ENCODE measurements at places on chromosomes 11 and 22.

DNA sequence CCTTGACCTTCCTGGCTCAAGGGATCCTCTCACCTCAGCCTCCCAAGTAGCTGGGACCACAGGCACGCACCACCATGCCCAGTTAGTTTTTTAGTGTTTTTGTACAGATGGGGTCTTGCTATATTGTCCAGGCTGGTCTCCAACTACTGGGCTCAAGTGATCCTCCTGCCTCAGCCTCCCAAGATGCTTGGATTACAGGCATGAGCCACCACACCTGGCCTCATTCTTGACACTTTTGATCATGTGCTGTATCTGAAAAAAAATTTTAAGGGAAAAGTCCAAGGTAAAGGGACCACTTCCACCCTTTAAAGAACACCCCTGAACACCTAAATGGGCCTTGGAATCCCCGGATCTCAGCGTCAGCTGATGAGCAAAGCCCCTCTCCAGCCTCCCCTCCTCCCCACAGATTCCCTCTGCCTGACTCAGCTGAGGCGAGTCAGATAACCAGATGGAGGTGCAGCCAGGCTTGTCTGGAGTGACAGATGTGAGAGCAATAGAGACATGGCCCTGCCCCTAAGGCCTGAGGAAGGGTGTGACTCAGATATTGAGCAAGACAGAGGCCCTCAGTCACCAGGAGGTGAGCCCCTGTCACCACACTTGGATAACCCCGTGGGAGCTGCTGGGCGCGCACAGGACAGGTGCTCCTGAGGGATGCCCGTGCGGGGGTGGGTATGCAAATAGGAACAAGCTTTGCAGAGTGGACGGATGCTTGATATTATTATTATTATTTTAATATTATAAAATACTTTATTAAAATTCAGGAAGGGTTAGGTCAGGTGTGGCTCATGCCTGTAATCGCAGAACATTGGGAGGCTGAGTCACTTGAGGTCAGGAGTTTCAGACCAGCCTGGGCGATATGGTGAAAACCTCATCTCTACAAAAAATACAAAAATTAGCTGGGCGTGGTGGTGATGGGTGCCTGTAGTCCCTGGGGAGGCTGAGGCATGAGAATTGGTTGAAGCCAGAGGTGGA lies 5.0 kb upstream of the CCDC88B start:
- peak; percentile 95 for DNase-seq

- DNase-seq: no peak
Measured at GRCh38 chr22:30354644-30355043, 2.0 kb downstream of the SF3A1 start.

GRCh38 chr11:73752216-73752867 lies 8.5 kb downstream of the RAB6A start:
- DNase-seq: no peak

GRCh38 chr22:49018601-49019000 lies 809.1 kb downstream of the BRD1 start:
- DNase-seq: no peak

DNA sequence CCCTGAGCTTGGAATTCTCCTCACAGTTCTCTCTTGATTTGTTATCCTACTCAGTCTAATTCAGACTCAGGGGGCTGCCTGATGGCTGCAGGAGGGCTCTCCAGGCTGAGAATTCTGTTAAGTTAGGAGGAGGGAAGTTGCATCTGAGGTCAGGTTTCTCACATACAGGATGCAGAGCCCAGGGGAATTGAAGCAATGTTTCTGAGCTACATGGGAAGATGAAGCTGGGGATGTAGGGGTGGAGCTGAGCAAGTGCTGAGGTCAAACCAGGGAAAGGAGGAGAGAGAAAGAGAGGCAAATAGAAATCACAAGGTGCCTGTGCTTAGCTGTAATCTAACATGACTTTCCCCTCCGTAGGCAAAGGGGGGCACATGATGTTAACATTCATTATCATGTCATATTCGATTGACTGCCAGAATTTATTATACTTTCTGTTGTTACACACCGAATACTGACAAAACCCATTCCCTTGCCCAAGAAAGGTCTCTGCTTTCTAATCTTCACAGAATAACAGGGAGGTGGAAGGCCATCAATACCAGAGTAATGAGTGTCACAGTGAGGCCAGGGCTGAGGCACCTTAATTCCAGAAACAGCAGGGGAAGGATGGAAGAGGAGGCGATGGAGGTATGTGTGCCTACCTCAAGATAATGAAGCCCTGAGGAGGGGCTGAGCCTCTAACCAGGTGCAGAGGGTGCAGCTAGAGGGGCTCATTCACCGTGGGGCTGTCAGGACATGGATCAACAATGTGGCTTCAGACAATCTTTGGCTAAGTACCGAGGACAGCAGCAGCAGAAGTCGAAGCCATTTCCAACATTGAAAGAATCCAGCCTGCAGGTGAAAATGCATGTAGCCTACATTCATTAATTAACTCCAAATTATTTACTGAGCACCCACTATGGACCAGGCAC lies 205.4 kb upstream of the SNX19 start:
- no peak for DNase-seq

DNA sequence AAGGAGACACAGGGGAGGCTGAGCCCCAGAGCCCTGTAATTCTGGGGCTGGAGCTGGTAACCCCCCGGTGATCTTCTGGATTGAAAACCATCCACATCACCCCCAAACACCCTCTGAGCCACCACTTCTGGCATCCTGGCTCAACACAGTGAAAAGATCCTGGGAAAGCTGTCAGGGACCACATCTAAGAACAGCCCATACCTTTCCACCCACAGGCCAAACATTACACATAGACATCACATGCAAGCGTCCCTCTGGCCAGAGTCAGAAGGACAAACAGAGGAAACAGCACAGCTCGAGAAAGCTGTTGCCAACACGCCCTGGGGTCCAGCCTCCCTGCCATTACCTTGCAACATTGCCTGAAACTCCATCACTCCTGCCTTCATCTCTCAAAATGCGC lies 469.5 kb downstream of the SOX6 start:
- no peak for DNase-seq

DNA sequence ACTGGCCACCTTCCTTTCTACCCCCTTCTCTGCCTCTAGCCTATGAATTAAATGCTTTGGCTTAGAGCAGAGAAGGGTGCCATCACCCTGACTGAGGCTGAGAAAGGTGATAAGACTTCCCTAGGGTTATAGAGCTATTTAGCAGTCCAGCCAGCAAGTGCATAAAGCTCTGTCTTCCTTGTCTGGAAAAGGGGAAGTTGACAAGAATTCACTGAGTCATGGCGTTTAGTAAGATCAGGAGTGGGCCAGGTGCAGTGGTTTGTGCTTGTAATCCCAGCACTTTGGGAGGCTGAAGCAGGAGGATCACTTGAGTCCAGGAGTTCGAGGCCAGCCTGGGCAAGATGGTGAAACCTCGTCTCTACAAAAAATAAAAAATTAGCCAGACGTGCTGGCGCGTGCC lies 63.1 kb downstream of the LHFPL7 start:
- no peak for DNase-seq

GRCh38 chr11:8871171-8871775 lies 39.7 kb upstream of the AKIP1 start:
- DNase-seq: peak; percentile 68

- no peak for DNase-seq
Measured at GRCh38 chr11:115344846-115345245, 159.4 kb downstream of the CADM1 start.

DNA sequence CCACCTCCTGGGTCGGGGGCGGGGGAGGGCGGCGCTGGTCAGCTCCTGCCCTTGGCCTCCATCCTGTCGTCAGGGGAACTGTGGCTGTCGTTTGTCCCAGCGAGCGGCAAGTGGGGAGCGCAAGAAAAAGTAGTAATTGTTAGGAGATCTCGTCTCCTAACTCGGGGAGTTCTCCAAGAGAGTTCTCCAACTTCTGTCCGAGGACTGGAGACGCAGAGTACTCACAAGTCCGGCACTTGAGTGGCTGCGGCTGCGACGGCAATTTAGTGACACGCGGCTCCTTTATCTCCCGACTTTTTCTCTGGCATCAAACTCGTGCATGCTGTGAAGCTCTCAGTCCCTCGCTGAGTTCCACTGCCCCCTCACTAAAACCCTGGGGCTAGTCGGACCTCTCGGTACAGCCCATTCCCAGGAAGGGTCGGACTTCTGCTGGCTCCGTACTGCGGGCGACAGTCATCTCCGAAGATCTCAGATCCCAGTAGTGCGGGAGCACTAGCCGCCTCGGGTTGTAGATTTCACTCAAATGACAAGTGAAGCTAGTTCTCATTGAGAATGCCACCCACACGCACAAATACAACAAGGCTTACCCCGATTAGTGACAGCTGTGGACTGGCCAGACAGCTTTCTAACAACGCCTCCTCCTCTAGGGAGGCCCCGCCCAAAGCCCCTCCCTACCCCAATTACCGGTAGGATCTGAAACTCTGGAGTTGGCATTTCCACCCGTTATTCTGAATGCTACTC lies at the start of gene PGR:
TSS of gene PGR (minus strand) at position 611 of the 741 bp plus-strand sequence. CDS start 743 bp downstream, outside the sequence.
- DNase-seq: no peak

DNA sequence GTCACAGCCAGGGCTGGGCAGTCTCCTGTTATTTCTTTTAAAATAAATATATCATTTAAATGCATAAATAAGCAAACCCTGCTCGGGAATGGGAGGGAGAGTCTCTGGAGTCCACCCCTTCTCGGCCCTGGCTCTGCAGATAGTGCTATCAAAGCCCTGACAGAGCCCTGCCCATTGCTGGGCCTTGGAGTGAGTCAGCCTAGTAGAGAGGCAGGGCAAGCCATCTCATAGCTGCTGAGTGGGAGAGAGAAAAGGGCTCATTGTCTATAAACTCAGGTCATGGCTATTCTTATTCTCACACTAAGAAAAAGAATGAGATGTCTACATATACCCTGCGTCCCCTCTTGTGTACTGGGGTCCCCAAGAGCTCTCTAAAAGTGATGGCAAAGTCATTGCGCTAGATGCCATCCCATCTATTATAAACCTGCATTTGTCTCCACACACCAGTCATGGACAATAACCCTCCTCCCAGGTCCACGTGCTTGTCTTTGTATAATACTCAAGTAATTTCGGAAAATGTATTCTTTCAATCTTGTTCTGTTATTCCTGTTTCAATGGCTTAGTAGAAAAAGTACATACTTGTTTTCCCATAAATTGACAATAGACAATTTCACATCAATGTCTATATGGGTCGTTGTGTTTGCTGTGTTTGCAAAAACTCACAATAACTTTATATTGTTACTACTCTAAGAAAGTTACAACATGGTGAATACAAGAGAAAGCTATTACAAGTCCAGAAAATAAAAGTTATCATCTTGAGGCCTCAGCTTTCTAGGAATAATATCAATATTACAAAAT lies 13.4 kb downstream of the OR51B4 start:
- no peak for DNase-seq

DNA sequence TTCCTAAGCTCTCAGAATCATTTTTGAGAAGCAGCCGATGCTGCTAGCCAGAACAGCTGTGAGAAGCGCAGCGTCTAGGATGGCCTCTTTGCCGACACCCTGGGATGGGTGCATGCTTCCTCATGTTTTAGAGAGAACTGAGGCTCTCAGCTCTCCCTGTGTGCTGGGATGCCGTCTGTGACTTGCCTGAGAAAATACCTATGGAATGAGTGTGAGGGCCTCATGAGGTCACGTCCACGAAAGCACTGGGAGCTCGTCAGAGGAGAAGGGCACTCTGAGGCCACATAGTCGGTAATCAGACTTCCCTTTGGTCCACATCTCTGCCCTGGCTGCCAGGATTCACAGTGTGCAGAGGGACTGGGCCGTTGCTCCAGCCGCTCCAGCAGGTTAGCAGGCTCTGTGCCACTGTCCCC lies 54.7 kb downstream of the MICAL3 start:
- DNase-seq: peak; percentile 49

GRCh38 chr11:61949169-61950034 lies 749 bp upstream of the BEST1 start:
- DNase-seq: peak; percentile 81

GRCh38 chr11:121039971-121040613 lies 16.2 kb downstream of the TBCEL start:
- DNase-seq: no peak

- DNase-seq: no peak
Measured at GRCh38 chr11:75202195-75202594, 38.4 kb upstream of the TPBGL start.

DNA sequence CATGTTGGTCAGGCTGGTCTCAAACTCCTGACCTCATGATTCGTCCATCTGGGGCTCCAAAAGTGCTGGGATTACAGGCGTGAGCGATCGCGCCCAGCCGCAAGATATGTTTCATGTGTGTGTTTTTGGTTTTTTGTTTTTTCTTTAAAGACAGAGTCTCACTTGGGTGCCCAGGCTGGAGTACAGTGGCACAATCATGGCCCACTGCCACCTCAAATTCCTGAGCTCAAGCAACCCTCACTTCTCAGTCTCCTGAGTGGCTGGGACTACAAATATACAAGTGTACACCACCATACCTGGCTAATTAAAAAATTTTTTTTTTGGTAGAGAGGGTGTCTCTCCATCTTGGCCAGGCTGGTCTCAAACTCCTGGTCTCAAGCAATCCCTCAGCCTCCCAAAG lies 8.4 kb downstream of the TIGD3 start:
- DNase-seq: no peak

GRCh38 chr22:30425616-30426387 lies at the start of gene MTFP1:
Gene MTFP1 (plus strand): TSS chr22:30425768. CDS start chr22:30425880, 112 bp downstream.
- no peak for DNase-seq

- DNase-seq: no peak
Measured at GRCh38 chr11:74388678-74389327, 9.4 kb downstream of the PGM2L1 start.

- DNase-seq: no peak
Measured at GRCh38 chr11:64436000-64436399, 77.0 kb downstream of the RPS6KA4 start.

- no peak for DNase-seq
Measured at GRCh38 chr22:48960576-48960975, 867.1 kb downstream of the BRD1 start.

GRCh38 chr22:33842421-33843094 lies 77.7 kb downstream of the LARGE1 start:
- DNase-seq: no peak

Data from H54 (cell line).